Activated CD8-positive, alpha-beta T cell treated with anti-CD3 and anti-CD28 coated beads, Interleukin-2, amount 10 ng/mL, durations not matched to agents 7 days and 5 days (primary cell): ENCODE measurements at places on chromosomes 6 and 20. TPM values are rescaled to one million over a fixed set of nuclear protein-coding genes. Genes with fewer than 3 reads are reported as not detected.

EPB41L1 gene
- not detected for total RNA-seq

COL19A1 gene
- not detected for total RNA-seq

GJA10 gene
- not detected for total RNA-seq

SCUBE3 gene
- total RNA-seq, result 0.03 TPM

SRF gene
- total RNA-seq, result 41.4 TPM

GSTA2 gene
- not detected for total RNA-seq

DLK2 gene
- total RNA-seq, result not detected

SIRPD gene
- total RNA-seq, result not detected

DNA sequence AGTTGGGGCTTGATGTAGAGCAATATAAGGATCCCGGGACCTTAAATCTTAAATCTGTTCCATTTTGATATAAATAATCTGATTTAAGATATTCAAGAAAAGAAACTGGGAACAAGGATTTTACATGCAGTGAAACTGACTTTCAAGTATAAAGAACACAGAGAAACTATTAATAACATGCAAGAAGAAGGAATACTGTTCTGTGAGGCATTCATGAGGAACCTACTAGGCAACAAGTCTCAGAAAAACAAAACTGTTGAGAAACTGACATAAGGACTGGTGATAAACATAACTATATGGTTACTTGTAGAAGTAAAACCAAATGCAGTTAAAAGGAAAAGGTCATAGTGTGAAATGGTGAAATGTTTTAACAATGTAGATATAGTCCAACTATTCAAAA, 15.8 kb downstream of the HDDC2 start:
- DNase-seq, result no peak

DNA sequence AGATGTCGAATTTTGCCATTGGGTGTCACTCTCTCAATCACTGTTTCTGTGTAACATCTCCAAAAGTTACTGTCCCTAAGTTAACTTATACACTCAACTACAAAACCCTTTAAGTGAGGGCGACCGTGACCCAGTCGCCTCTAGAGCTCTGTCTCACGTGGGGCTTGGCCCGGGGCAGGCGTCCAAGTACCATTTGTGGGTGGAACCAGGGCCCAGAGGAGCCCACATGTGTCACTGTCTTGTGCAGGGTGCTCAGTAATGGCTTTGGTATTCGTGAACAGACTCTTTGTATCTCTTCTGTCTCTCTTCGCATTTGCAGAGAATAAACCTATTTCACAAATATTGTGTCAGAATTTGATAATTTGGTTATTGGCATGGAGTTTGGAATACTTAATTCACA, 109.9 kb upstream of the THBS2 start:
- DNase-seq, result no peak

DNA sequence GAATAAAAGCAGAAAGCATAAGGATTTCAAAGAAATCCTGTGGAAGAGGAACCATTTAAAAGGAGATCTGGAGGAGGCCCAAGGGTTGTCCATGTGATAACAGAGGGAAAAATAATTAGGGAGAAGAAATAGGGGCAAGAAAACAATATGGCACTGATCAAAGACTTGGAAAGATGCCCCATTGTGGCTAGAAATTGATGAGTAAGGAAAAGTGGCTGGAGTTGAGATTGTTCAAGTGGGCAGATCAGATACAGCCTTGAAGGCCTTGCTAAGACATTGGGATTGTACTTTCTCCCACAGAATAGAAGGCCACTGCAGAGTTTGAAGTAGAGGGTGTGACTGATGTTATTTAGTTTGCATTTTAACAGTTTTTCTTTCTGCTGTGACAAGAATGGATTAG, 213.3 kb downstream of the CBLN4 start:
- no peak for DNase-seq

- DNase-seq, result no peak
These were observed 10.8 kb downstream of the HLA-DQB2 start for GRCh38 chr6:32752580-32752979.

- no peak for DNase-seq
These were observed 5.6 kb upstream of the TFB1M start for GRCh38 chr6:155319902-155320301.

- no peak for DNase-seq
These were observed 60.1 kb downstream of the ZNF217 start for GRCh38 chr20:53533500-53533899.

DNA sequence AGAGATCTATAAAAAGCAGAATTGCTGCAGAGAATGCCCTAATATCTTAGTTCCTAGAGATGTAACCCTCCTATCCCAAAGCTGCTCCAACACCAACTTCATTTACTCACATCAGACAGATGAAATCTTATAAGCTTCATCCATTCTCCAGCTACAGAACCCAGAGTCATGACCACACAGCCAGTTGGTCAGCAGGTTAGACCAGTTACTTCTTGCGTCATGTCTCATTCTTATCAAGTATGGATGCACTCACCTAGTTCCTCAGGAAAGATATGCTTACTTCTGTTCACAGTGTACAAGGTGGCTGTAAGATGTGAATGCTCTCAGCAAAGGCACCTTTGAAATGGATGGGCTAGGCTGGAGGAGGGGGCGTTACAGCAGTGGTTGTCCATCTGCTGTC, 47.9 kb upstream of the ISM1 start:
- DNase-seq, result no peak

DNA sequence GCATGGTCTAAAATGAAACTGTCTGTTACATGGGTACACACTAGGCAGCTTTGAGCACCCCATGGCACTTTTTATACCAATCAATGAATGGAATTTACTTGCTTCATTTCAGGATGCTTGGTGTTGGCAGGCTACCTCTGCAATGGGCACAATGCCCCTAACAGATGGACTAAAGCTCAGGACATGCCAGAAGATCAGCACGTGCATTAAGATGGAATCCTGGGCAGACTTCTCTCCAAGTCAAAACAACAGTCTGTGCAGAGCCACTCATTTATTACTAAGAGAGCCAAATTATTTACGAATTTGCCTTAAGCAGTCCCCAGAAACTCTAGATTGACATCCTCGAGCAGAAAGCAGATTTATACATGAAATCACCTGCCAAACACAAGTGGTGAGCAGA, 55.8 kb upstream of the SCML4 start:
- no peak for DNase-seq

GRCh38 chr6:54706391-54706790, 140.2 kb upstream of the FAM83B start:
- no peak for DNase-seq

- peak; percentile 47 for DNase-seq
These were observed 15.8 kb upstream of the LIN28B start for GRCh38 chr6:104940893-104941728.

DNA sequence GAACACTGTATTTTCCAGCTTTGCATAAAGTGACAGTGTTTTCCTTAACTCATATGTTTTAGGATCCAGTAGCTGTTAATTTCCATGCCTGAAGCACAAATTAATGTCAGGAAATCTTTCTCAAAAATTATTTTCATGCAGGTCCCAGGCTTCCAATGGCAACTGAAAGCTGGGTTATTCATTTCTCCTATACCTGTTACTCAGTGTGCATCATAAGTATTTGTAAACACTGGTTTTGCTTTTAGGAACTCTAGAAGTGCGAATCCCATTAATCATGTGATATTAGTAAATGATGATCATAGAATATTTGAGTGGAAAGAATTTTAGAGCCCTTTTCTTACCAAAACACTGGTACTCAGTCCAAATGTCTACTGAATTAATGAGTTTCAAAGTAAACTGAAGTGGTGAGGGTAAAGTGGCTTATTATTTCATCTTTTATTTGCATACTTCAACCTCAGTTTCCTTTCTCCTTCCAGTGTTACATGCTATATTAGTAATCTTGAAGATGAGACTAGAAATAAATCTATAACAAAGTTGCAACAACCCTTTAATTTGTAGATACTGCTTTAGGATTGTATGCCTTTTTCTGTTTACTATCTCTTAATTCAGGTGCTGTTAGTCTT, 124.0 kb downstream of the ZFAND3 start:
- DNase-seq, result no peak

DNA sequence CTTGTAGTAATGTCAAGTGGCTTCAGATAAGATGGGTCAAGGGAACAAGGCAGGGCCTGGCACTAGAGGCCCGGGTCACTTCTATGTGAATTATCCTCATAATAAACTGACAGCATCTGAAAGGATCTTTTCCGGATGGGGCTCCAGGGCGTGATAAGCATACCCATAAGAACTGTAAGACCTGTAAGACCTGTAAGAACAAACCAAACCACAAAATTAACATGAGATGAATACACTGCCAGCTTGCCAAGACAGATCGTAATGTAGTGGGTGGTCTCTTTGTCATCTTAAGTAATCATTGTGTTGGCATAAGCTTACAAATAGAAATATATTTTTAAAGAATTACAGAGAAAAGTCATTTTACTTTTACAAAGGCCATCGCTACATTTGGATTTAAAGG, 334.9 kb downstream of the RFPL4B start:
- DNase-seq, result no peak

GRCh38 chr6:156870924-156871539, 93.9 kb downstream of the ARID1B start:
- no peak for DNase-seq

DNA sequence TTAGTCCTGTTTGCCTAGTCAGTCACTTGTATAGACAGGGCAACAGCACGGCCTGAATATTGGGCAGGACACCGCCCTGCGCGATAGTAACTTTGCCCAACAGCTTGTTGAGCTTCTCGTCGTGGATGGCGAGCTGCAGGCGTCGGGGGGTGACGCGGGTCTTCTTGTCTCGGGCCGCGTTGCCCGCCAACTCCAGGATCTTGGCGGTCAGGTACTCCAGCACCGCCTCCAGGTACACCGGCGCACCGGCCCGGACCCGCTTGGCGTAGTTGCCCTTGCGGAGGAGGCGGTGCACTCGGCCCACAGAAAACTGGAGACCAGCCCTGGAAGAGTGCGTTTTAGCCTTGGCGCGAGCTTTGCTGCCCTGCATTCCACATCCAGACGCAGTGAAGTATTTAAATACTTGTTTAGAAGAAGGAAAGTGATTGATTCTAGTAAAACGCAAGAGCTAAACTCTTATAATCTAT, 92.8 kb upstream of the BTN3A2 start:
- DNase-seq, result peak; percentile 67

GRCh38 chr20:36043441-36043840, 75.1 kb downstream of the CNBD2 start:
- DNase-seq, result no peak
